Aorta (tissue), 5 donors: ENCODE measurements at places on chromosomes 3 and 15. TPM values are rescaled to one million over a fixed set of nuclear protein-coding genes. Genes with fewer than 3 reads are reported as not detected.

The ARHGEF26 gene
- total RNA-seq: 26.9 TPM

The TERB2 gene
- not detected for total RNA-seq

DNA sequence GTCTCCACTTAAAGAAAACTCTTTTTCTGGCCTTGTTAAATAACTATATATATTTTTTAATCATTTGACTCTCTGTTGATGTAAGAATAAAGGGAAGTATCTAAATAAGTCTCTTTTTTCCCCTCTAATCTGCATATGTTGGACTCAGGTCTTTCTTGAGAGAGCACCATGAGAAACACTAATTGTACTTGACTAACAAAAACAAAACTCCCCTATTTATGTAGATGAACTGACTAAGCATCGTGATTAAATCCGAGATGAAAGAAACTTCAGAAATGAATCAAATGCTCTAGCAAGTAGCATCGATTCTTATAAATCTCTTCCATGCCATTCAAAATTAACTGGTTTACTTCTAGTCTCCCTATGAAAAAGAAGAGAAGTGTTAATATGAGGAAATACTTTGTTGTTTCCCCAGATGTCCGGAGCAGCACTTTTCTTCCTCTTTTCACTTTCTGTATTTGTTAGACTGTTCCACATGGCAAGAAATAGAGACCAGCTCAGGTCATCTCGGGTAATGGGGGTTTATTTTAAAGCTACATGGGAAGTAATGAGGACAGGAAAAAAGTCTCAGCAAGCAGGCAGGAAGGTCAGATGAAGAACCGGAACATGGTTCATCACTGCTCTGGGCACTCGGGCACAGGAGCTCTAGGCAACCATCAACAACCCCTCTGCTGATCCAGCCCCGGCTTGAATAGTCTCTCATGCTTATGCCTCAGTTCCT is 288.3 kb downstream of the CNTN6 start:
- H3K4me1 ChIP-seq: no peaks in the 10 kb centered on the region
- no peaks in the 10 kb centered on the region for H3K36me3 ChIP-seq
- no peaks in the 10 kb centered on the region for H3K27me3 ChIP-seq
- no peak for DNase-seq
- H3K27ac ChIP-seq: no peak overlapping the region
- H3K4me3 ChIP-seq: no peak overlapping the region

- H3K36me3 ChIP-seq: no peaks in the 10 kb centered on the region
- no peak overlapping the region for H3K27ac ChIP-seq
- no peak for DNase-seq
- no peak overlapping the region for H3K4me3 ChIP-seq
- no peaks in the 10 kb centered on the region for H3K4me1 ChIP-seq
Observed at GRCh38 chr3:72303926-72304325, 519.0 kb upstream of the PROK2 start.

DNA sequence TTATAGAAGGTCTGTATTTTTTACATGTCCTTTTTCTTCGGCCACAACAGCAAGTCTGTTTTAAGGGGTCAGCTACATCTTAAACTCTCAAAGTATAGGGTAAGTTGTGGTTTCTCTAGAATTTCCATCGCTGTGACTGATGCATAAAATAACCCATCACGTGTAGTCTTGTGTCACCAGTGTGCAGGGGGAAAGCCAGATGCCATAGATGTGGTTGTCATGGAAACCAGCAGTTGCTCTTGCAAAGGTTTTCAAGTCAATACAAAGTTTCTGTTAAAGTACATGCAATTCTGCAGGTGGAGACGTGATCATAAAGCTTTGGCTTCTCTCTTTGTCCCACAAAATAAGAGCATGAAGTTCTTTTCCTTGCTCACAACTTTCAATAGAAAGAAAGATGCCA is 210.3 kb upstream of the ONECUT1 start:
- H3K27ac ChIP-seq: no peak overlapping the region
- H3K27me3 ChIP-seq: no peaks in the 10 kb centered on the region
- no peak overlapping the region for H3K4me3 ChIP-seq

- H3K4me1 ChIP-seq: peaks cover 5% of the 10 kb centered on the region
- H3K36me3 ChIP-seq: no peaks in the 10 kb centered on the region
- DNase-seq: no peak
- no peak overlapping the region for H3K4me3 ChIP-seq
- H3K27me3 ChIP-seq: no peaks in the 10 kb centered on the region
Observed at GRCh38 chr3:174215456-174215855, 643.7 kb upstream of the NAALADL2 start.

- no peaks in the 10 kb centered on the region for H3K27me3 ChIP-seq
- H3K4me3 ChIP-seq: no peak overlapping the region
- peak; percentile 67 for DNase-seq
Observed at GRCh38 chr3:102189956-102190723, 244.7 kb upstream of the ZPLD1 start.

DNA sequence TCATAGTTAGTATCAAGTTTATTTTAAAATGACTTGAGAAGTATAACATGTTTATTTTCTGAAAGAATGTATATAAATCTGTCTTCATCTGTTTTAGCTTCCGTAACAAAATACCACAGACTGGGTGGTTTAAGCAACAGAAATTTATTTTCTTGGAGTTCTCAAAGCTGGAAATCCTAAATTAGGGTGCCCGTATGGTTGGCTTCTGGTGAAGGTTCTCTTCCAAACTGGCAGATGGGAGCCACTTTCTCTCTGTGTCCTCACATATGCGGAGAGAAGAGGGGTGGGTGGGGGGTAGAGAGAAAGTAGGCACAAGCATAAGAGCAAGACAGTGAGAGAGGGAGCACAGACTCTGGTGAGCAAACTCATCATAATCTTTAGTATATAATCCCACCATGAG is 142.3 kb downstream of the ZIC1 start:
- H3K4me1 ChIP-seq: no peaks in the 10 kb centered on the region
- no peak overlapping the region for H3K27ac ChIP-seq
- H3K4me3 ChIP-seq: no peak overlapping the region

DNA sequence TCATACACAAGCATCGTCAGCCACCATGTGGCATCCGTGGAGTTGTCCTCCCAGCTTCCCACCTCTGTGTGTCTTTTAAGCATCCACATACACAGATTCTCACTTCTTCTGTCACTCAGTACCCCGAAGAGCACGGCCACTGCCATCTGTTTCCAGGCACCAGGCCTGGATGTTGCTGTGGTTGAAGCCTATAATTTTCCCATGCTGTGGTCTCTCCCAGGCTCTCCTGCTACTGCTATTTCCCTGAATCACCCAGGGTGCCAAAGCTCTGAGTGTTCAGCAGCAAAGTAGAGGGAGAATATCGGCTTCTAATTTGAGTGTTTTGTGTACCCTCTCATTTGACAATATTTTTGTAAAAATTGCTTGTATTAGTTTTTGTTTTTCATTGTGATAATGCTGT is 265.7 kb downstream of the DIPK2A start:
- no peaks in the 10 kb centered on the region for H3K36me3 ChIP-seq
- no peak overlapping the region for H3K4me3 ChIP-seq
- DNase-seq: no peak
- no peaks in the 10 kb centered on the region for H3K27me3 ChIP-seq
- no peaks in the 10 kb centered on the region for H3K4me1 ChIP-seq
